T follicular helper cell (primary cell): ENCODE measurements at places on chromosomes 6 and 20.

DNA sequence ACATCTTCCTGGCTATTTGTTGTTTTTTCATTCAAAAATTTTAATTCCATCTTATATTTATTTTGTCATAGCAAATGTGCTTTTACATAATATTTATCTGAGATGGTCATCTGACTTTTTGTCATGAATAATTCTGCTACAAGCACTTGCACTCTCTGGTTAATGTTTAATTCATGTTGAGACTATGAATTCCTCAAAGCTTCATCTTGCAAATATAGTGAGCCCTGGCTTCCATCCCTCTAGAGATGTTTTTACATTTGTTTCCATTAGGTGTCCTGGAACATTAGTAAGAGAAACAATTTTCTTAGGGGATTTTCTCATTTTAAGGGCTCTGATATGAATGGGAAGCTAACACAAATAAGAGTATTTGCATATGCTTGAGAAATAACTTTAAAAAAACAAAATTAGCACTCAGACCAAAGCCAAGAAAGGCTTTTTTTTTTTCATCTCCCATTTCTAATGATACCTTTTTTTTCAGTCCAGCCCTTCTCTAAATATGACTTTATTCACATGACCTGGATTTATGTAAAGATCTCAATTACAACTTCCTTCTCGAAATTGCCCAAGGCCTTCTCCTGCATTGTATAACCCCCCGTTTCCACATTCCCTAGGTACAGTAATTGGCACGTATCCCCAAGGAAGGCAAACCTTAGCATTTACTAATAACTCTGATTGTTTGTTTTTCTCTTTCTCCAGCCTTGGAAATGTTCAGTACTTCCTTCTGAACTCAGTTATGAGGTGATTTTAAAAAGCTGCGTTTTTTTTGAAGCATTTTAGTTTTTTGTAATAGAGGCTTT is 797.0 kb upstream of the GJE1 start:
- DNase-seq: no peak

DNA sequence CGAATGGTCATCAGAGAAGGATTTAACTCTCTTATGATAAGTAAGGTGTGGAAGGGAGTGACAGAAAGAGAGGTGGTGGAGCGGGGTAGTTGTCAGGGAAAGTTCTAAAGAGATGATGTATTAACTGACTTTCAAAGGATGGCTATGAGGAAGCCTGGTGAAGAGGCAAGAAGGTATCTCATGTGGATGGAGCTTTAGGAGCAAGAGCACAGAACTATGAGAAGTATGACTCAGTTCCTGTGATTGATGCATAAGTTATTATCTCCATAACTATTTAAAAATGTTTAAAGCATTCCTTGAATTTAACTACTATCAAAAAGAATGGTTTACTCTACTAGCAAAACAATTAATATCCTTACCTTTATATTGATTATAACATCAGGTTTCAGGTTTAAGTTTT is 28.8 kb downstream of the AK9 start:
- no peak for DNase-seq

DNA sequence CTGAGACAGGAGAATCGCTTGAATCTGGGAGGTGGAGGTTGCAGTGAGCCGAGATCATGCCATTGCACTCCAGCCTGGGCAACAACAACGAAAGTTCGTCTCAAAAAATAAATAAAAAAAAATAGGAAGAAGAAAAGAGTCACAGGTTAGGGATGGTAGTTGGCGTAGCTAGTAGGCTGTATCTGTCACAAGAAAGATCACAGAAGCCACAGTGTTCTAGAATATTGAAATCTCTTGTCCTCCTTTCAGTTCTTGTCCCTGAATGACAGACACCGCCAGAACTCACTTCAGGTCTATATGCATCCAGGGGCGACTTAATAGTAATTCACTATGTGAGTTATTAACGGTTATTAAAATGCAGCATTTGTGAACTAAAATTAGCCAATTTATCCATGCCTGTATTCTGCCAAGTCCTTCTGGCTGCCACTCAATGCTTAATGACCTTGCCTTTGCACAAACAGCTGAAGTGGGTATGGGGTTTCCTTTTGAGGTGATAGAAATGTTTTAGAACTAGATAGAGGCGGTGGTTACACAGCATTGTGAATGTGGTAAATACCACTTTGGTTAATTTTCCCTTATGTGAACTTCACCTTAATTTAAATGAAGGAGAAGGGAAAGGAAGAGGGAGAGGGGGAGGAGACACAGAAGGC is 41.3 kb upstream of the ZMYND8 start:
- no peak for DNase-seq

GRCh38 chr6:27214126-27214601 is 33.3 kb upstream of the PRSS16 start:
- no peak for DNase-seq

GRCh38 chr20:60292001-60292520 is 333.8 kb downstream of the CDH26 start:
- no peak for DNase-seq
